Activated CD4-positive, alpha-beta T cell treated with anti-CD3 and anti-CD28 coated beads for 36 hours (primary cell): ENCODE measurements at places on chromosomes 12 and 14. TPM values are rescaled to one million over a fixed set of nuclear protein-coding genes. Genes with fewer than 3 reads are reported as not detected.

The ZDHHC22 gene
- total RNA-seq = not detected

The SLC2A14 gene
- 0.25 TPM for total RNA-seq

The ABHD12B gene
- not detected for total RNA-seq

The AVPR1A gene
- not detected for total RNA-seq

The OS9 gene
- total RNA-seq = 63.2 TPM

The ACOT6 gene
- 0.18 TPM for total RNA-seq

The STON2 gene
- 0.05 TPM for total RNA-seq

The STXBP6 gene
- total RNA-seq = not detected

The LHX5 gene
- not detected for total RNA-seq

The PRPH gene
- total RNA-seq = not detected

The EML5 gene
- total RNA-seq = 8.1 TPM

The CARMIL3 gene
- 0.91 TPM for total RNA-seq

The DPY19L2 gene
- total RNA-seq = 0.70 TPM

The RPL36AL gene
- total RNA-seq = 272 TPM

The IL31 gene
- 2.1 TPM for total RNA-seq

The TMEM52B gene
- total RNA-seq = not detected

The KCNC2 gene
- total RNA-seq = not detected

The LMO3 gene
- total RNA-seq = not detected

The CELA1 gene
- total RNA-seq = not detected

The TAS2R42 gene
- not detected for total RNA-seq

The SLCO1B3 gene
- total RNA-seq = not detected

The TBC1D30 gene
- total RNA-seq = 0.37 TPM

The LRFN5 gene
- total RNA-seq = not detected

The SIRT4 gene
- total RNA-seq = 2.2 TPM

The ACRBP gene
- total RNA-seq = 3.3 TPM

The FLRT2 gene
- not detected for total RNA-seq
